Thyroid gland (tissue), 4 donors: ENCODE measurements at places on chromosomes 7 and 10. TPM values are rescaled to one million over a fixed set of nuclear protein-coding genes. Genes with fewer than 3 reads are reported as not detected.

- H3K36me3 ChIP-seq = no peaks in the 10 kb centered on the region
- H3K4me3 ChIP-seq = peak within 1 kb of the TSS; percentile 75
- H3K27ac ChIP-seq = peak within 1 kb of the TSS; percentile 90
- DNase-seq = peak; percentile 72
- peaks cover 25% of the 10 kb centered on the region for H3K4me1 ChIP-seq
- no peaks in the 10 kb centered on the region for H3K27me3 ChIP-seq
Observed at GRCh38 chr7:141702047-141702567, at the start of gene DENND11. TSS of gene DENND11 (minus strand) at chr7:141702166. CDS start at chr7:141702153, 13 bp downstream.

DNA sequence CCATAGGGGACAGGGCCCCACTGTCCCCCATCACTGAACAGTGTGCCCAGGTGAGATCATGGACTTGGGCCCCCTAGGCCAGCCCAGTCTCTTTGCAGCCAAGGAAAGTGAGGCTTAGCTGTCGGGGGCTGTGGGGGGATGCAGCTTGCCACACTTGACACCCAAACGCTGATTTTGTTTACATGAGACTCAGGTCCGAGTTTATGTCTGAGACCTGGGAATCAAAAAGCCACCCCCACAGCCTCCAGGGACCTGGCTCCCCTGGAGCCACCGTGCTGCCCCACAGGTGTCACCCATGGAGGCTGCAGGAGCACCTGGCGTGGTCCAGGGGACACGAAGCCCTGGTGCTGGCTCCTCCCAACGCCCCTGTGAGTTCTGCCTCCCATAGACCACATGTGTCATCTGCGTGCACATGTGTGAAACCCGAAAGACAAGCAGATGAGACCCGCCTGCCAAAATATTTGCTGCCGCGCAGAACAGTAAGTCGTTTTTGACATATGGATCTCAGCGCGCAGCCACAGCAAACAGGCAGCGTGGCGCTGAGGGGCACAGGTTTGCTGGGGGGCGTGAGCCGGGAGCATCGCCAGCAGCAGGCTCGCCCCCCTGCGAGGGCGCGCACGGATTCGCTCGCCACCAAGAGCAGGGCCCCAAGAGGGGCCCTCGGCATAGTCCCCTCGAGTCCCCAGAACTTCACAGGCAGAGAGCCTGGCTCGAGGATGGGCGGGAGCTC lies 112.3 kb downstream of the LHPP start:
- no peak overlapping the region for H3K4me3 ChIP-seq
- peaks cover 6% of the 10 kb centered on the region for H3K4me1 ChIP-seq
- H3K27ac ChIP-seq = no peak overlapping the region
- no peaks in the 10 kb centered on the region for H3K36me3 ChIP-seq
- no peak for DNase-seq

DNA sequence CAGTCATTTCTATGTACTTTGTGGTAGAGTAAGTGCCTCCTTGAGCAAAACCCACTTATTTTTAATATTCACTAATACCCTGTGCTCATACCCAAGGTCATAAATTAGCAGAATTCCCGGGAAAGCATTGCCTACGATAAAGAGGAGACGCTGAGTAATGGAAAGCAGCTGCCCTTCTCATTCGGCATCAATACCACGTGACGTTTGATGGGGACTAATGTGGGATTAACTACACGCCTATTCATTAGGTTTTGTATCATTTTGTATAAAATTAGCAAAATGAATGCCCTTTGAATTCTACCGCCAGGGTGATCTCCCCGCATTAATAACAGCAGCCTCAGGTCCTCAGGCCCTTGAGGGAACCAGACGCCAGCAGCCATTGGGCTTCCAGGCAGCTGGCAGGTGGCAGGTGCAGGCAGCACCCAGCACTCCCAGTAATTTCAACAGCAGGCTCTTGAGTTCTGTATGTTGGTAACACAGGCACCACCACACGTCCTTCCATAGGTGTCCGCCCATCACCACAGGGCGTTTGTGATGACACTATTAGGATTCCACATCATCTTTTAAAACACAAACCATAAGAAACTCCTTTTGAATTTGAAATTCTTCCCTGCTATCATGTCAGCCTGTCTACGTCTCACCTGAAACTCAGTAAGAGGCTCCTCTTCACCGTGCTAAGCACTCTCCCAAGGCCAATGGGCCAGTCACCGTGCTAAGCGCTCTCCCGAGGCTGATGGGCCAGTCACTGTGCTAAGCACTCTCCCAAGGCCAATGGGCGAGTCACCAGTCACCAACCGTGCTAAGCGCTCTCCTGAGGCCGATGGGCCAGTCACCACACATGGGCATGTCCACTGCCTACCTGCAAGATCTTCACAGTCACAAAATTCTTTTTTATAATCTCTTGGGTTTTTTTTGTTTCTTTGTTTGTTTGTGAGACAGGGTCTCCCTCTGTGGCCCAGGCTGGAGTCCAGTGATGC lies 509.4 kb downstream of the PTPRN2 start:
- no peaks in the 10 kb centered on the region for H3K36me3 ChIP-seq
- DNase-seq = no peak
- no peak overlapping the region for H3K27ac ChIP-seq
- H3K4me1 ChIP-seq = no peaks in the 10 kb centered on the region
- H3K27me3 ChIP-seq = no peaks in the 10 kb centered on the region

GRCh38 chr10:19947656-19948055 lies 131.4 kb downstream of the PLXDC2 start:
- H3K27me3 ChIP-seq = no peaks in the 10 kb centered on the region
- no peak for DNase-seq
- no peak overlapping the region for H3K27ac ChIP-seq
- H3K36me3 ChIP-seq = no peaks in the 10 kb centered on the region
- no peak overlapping the region for H3K4me3 ChIP-seq

- no peaks in the 10 kb centered on the region for H3K27me3 ChIP-seq
- no peak overlapping the region for H3K27ac ChIP-seq
- H3K36me3 ChIP-seq = no peaks in the 10 kb centered on the region
- H3K4me1 ChIP-seq = no peaks in the 10 kb centered on the region
- no peak for DNase-seq
Observed at GRCh38 chr10:5569568-5569967, 44.8 kb downstream of the CALML3 start.

- no peaks in the 10 kb centered on the region for H3K4me1 ChIP-seq
- H3K4me3 ChIP-seq = no peak overlapping the region
- no peak for DNase-seq
- no peak overlapping the region for H3K27ac ChIP-seq
- H3K27me3 ChIP-seq = no peaks in the 10 kb centered on the region
- no peaks in the 10 kb centered on the region for H3K36me3 ChIP-seq
Observed at GRCh38 chr10:69508738-69509340, 57.6 kb downstream of the TSPAN15 start.

DNA sequence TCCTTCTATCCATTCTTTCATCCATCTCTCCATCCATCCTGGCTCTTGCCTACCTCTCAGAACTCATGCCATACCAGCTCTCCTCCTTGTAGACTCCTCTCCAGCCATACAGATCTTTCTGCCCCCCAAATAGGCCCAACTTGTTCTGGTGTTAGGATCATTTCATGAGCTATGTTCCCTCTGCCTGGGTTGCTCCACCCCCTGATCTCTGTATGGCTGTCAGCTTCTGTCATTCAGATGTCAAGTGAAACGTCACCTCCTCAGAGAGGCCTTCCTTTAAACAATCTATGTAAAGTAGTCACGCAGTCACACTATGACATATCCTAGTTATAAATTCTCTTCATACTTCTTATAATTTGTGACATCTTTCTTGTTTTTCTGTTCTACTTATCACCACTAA lies 42.3 kb upstream of the PNLIPRP3 start:
- H3K4me1 ChIP-seq = no peaks in the 10 kb centered on the region
- no peak overlapping the region for H3K27ac ChIP-seq

GRCh38 chr7:101991860-101992259 lies 174.4 kb downstream of the CUX1 start:
- DNase-seq = no peak
- no peaks in the 10 kb centered on the region for H3K27me3 ChIP-seq
- no peaks in the 10 kb centered on the region for H3K4me1 ChIP-seq

- H3K27ac ChIP-seq = no peak overlapping the region
- H3K27me3 ChIP-seq = no peaks in the 10 kb centered on the region
- DNase-seq = no peak
- no peak overlapping the region for H3K4me3 ChIP-seq
- no peaks in the 10 kb centered on the region for H3K36me3 ChIP-seq
Observed at GRCh38 chr10:48940958-48941357, 1.3 kb upstream of the LRRC18 start.

GRCh38 chr7:142898377-142899170 lies 13.0 kb upstream of the TRPV6 start:
- no peak overlapping the region for H3K27ac ChIP-seq
- no peak overlapping the region for H3K4me3 ChIP-seq
- DNase-seq = peak; percentile 80
- no peaks in the 10 kb centered on the region for H3K36me3 ChIP-seq
- no peaks in the 10 kb centered on the region for H3K4me1 ChIP-seq

GRCh38 chr10:91313796-91314485 lies 93.5 kb downstream of the PCGF5 start:
- H3K4me1 ChIP-seq = no peaks in the 10 kb centered on the region
- H3K4me3 ChIP-seq = no peak overlapping the region
- no peak overlapping the region for H3K27ac ChIP-seq
- H3K36me3 ChIP-seq = no peaks in the 10 kb centered on the region

GRCh38 chr7:11193888-11194287 lies 220.2 kb downstream of the PHF14 start:
- no peaks in the 10 kb centered on the region for H3K36me3 ChIP-seq
- no peak overlapping the region for H3K27ac ChIP-seq
- peaks cover 14% of the 10 kb centered on the region for H3K4me1 ChIP-seq
- H3K4me3 ChIP-seq = no peak overlapping the region
- no peaks in the 10 kb centered on the region for H3K27me3 ChIP-seq

GRCh38 chr10:64041185-64041988 lies 520.2 kb downstream of the REEP3 start:
- no peak overlapping the region for H3K27ac ChIP-seq
- H3K4me3 ChIP-seq = no peak overlapping the region
- peak; percentile 73 for DNase-seq
- H3K36me3 ChIP-seq = no peaks in the 10 kb centered on the region
- H3K27me3 ChIP-seq = no peaks in the 10 kb centered on the region

DNA sequence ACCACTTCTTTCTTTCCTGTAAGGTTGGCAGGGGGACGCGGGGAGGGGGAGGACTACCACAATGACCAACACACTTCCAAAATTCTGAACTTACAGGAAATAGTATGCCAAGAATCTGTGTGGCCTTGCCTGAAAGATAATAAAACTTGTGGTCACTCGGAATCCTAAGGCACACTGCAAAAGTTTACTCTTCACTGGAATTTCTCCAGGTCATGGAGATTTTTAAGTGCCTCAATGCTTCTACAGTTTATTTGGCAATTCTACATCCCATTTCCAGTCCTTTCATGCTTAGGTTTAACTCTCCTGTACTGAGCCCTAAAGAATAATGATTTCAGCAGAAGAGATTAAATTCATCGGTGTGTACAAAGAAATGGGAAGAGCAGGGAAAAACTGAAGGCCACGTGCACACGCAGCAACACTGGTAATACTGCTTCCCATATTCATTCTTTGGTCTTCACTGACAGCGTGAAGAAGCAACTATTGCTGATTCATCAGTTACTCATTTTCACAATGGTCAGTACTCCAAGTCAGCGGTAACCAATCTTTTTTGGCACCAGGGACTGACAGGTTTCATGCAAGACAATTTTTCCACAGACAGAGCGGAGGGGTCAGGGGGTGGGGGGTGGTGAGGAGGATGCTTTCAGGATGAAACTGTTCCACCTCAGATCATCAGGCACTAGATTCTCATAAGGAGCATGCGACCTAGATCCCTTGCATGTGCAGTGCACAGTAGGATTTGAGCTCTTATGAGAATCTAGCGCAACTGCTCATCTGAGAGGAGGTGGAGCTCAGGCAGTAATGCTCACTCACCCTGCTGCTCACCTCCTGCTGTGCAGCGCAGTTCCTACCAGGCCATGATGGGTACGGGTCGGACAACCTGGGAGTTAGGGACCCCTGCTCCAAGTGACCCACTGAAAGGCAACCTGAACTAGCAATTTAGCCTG lies 9.8 kb downstream of the LARP4B start:
- no peaks in the 10 kb centered on the region for H3K36me3 ChIP-seq
- peaks cover 34% of the 10 kb centered on the region for H3K4me1 ChIP-seq
- H3K27ac ChIP-seq = no peak overlapping the region

- no peak overlapping the region for H3K4me3 ChIP-seq
- H3K4me1 ChIP-seq = peaks cover 11% of the 10 kb centered on the region
- H3K27me3 ChIP-seq = no peaks in the 10 kb centered on the region
- DNase-seq = no peak
- no peaks in the 10 kb centered on the region for H3K36me3 ChIP-seq
Observed at GRCh38 chr10:51203359-51203758, 129.1 kb downstream of the PRKG1 start.

DNA sequence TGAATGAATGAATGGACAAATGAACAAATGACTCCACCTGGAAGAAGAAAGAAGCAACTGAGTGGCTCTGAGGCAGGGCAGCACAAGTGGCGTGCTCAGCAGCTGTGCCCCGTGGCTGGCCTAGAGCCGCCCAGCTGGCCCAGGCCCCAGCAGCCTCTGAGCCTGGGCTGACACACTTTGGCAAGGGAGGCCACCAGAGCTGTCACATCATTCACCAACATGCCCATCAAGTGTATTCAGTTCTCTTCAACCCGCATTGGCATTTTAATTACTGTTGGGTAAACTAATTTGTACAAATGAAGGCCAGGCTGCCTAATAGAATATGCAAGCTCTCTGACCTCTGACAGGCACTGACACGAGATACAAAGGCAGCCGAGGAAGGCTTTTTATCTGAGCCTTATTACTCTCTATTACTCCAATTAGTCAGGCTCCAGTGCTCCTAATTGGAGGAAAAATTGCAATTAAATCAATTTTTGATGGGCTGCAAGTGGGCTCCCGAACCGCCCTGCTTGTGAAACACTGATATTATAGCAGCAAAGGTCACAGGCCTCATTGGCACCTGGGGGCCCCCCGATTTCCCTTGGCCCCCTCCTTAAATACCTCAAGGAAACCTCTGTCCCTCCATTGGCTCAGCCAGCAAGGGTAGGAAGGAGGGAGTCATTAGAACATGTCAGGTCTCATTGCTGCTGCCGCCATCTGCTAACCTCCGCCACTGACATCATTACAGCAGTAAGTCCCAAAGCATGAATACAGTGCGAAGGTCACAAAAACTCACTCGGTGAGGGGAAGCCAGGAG lies 41.9 kb downstream of the DPCD start:
- H3K4me3 ChIP-seq = no peak overlapping the region
- H3K27ac ChIP-seq = no peak overlapping the region
- DNase-seq = no peak
- no peaks in the 10 kb centered on the region for H3K36me3 ChIP-seq
- no peaks in the 10 kb centered on the region for H3K27me3 ChIP-seq

DNA sequence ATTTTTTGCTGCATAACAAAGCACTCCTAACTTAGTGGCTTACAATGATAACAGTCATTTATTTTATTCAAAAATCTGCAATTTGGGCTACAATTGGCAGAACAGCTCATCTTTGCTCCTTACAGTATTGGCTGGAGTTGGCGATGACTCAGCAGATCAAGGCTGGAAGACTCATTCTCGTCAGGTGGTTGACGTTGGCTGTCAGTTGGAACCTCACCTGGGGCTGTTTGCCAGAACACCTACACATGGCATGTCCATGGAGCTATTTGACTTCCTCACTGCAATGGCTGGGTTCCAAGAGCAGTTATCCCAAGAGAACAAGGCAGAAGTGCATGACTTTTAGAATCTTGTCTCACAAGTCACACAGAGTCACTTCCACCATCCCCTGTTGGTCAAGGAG lies 75.1 kb downstream of the NOD1 start:
- no peaks in the 10 kb centered on the region for H3K36me3 ChIP-seq
- no peak overlapping the region for H3K27ac ChIP-seq
- no peak overlapping the region for H3K4me3 ChIP-seq
- H3K27me3 ChIP-seq = no peaks in the 10 kb centered on the region
- peaks cover 5% of the 10 kb centered on the region for H3K4me1 ChIP-seq
- DNase-seq = peak; percentile 40

CALHM3 gene
- not detected for total RNA-seq

TRIL gene
- 9.7 TPM for total RNA-seq

BLVRA gene
- 44.5 TPM for total RNA-seq

BLNK gene
- 15.9 TPM for total RNA-seq

DLX5 gene
- total RNA-seq = 0.67 TPM

NAT16 gene
- 1.4 TPM for total RNA-seq

MRC1 gene
- total RNA-seq = 47.6 TPM
